ENCODE measurements at places on chromosomes 7 and 10.

GRCh38 chr10:32962521-32962920 lies 4.5 kb upstream of the ITGB1 start:
- DNase-seq, result no peak

- no peak for DNase-seq
These were observed 135.4 kb upstream of the PCBD1 start for GRCh38 chr10:71023704-71024283.

GRCh38 chr7:50637725-50638643 lies 72.8 kb upstream of the DDC start:
- DNase-seq, result no peak

DNA sequence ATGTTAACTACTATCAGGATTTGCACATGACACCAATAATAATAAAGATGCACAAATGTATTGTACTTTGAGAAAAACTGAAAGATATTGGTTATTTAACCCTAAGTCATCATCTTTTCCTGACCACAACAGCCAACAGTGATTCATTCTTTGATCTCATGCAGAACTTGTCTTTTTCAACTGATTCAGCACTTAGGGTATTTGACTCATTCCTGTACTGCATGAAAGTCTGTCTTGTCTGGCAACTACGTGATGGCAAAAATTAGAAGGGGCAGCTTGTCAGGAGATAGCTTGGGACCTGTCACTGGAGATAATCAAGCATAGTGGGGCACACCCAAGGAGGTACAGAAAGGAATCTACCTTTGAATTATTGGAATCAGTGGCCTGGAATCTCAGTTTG lies 77.8 kb upstream of the LRRC17 start:
- no peak for DNase-seq

DNA sequence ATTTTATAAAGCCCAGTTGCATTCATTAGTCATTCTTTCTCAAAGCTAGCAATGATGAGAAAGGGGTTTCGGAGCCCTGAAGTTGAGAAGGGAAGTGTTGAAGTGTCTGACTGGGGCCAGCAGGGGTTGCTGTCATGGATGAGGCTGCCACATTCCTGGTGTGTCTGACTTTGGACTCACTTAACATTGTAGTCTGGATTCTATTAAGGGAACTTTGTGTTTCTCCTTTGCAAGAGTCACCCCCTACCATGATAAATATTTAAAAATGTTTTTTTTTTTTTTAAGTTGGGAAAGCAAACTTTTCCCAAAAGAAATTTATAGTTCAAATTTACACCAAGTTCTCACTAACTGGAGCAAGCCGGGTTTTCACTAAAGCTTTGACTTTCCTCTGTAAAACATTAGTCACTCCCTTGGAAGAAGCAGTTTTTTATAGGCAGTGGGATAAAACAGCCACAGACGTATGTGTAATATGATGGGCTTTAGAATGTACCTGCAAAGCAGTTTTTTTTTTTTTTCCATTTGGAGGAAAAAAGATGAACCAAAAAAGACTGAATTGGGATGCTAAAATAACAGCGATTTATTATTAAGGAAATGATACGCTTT lies 243.6 kb downstream of the TWIST1 start:
- DNase-seq, result no peak

DNA sequence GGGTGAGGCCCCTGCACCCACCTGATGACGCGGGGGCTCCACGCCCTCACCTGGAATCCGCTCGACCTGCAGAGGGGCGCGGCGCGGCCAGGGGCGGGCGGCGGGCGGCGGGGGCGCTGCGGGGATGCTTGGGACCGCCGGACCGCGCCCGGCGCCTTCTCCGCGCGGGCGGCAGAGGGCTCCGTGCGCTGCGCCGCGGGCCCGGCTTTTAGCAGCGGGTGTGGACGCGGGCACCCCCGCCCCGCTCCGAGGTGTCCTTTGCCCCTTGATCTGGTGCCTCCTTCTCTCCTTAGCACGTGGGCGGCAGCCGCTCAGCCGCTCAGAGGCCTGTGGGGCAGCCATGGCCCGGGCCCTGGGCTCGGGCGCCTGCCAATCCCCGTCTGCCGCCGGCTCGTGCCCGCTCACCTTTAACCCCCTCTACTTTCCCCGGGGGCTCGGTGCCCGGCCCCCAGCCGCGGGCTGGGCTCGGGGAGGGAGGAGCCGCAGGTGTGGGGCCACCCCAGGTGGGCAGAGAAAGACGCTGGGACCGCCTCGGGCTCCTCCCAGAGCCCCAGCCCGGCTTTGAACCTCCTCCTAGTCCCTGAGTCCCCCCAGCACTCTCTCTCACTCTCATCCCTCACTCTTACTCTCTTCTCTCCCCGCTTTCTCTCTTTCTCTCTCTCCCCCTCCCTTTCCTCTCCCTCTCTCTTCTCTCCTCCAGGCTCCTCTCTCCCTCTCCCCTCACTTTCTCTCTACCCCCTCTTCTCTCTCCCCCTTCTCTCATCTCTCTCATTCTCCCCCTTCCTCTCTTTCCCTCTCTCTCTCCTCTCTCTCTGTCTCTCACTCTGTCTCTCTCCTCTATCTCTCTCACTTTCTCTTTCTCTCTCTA lies 19.7 kb upstream of the VPS37D start:
- DNase-seq, result no peak

DNA sequence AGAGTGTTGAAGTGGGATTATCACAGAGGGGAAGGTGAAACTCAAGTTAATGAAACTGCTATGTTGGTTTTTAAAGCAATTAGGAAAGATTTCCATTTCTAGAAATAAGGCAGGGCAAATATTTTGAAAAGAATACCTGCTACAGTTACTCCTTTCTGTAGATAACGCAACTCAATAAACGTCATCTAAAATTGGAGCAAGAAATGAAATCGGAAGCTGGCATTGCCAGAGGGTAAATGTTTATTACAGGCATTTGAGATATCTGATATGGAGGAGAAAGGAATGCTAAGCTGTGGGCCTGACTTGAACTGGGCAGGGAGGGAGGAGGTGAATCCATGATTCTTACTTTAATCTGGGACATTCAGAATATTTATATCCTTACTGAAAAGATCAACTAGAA lies 217.0 kb upstream of the ADARB2 start:
- no peak for DNase-seq

- no peak for DNase-seq
These were observed 316.7 kb downstream of the TCERG1L start for GRCh38 chr10:130994845-130995244.

GRCh38 chr10:58797356-58797755 lies 284.7 kb downstream of the BICC1 start:
- no peak for DNase-seq

DNA sequence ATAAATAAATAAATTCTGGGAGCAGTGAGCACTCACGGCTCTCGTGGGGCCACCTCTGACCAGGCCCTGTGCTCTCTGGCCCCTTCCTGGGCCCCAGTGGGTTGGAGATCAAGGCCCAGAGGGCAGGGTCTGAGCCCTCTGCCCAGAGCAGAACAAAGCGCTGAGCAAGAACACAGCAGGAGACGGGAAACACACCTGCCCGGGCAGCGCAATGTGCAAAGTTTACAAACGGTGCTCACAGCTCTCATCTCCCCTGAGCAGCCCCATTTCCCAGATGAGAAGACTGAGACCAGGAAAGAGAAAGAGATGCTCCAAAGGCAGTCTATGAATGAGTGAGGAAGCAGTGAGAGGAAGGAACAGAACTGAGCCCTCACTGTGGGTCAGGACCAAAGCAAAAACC lies 3.0 kb downstream of the METTL27 start:
- no peak for DNase-seq

DNA sequence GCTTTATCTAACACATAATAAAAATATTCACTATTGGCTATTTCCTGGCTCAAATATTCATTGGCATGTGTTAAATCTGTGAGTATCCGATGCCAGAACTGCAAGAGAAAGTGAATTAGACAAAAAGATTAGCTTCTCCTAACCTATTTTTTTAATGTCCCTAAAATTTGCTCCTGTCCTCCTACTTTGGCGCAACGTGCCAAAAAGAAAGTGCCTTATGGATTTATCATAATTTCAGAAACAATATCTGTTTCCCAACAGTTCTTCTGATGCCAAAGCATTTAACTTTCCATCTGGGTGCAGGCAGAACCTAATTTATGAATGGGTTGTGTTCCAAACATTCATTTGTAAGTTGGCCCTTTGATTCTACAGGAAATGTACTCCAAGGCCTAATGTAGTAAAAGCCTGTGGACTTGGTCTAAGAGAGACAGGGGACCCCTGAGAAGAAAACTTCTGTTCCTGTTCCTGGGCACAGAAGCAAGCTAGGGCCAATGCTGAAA lies 15.4 kb downstream of the PIP4K2A start:
- DNase-seq, result no peak

- DNase-seq, result no peak
These were observed 199.3 kb downstream of the SNX10 start for GRCh38 chr7:26490640-26491624.

- DNase-seq, result no peak
These were observed 1.5 kb upstream of the KAZALD1 start for GRCh38 chr10:101060036-101060950.
